ENCODE measurements at places on chromosomes 16 and 17. TPM values are rescaled to one million over a fixed set of nuclear protein-coding genes. Genes with fewer than 3 reads are reported as not detected.
A peak's percentile ranks its signal among the peaks of the same experiment; 100 is the strongest.

DNA sequence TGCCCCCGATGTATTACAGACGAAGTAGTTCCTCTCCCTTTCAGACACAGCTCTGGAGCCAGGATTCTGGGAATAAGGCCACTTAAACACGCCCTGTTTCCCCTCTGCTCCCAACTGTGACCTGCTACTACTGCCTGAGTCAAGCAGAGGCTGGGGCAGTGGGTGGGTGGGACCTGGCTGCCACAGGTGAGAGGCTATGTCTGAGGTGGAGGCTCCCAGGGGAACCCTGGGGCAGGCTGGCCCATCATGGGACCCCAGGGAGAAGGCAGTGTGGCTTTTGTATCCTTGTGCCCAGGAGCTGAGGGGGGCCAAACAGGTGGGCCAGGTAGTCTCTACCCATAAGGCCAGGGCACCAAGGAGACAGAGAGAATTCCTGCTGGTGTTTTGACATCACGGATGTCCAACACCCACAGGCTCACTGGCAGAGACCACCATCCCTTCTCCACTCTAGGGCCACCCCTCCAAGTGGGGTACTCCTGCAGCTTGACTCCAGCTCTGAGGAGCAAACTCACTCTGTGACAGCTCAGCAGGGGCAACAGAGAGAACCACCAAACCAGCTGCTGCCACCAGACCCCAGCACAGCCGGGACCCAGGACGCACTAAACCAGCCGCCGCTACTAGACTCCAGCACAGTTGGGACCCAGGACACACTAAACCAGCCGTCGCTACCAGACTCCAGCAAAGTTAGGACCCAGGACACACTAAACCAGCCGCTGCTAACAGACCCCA lies 105.3 kb upstream of the SMURF2 start:
- DNase-seq = no peak

- DNase-seq = no peak
These were observed 1.3 kb upstream of the CCL16 start for GRCh38 chr17:35982409-35983191.

- peak; percentile 80 for DNase-seq
These were observed at the start of gene MPP2 for GRCh38 chr17:43907425-43907981. Gene MPP2, minus strand, starts transcription at chr17:43907536. Its CDS starts 3,076 bp downstream, at chr17:43904460.

DNA sequence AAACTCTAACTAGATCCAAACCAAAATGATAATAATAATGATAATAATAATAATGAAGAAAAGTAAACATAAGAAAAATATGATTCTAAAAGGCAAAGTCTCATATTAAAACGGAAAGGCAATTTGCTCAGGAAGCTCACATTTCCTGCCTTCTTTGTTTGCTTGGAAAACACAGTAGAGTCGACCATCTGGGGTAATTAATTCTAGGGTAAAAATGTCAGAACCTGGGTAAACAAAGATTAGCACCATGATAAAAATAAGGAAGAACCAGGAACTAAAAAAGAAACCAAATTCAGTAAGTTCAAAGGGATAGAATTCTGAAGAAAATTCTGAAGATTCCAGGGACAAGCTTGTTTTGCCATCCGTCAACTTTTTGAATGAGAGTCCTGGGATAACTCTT lies 16.2 kb downstream of the KRABD2 start:
- no peak for DNase-seq

DNA sequence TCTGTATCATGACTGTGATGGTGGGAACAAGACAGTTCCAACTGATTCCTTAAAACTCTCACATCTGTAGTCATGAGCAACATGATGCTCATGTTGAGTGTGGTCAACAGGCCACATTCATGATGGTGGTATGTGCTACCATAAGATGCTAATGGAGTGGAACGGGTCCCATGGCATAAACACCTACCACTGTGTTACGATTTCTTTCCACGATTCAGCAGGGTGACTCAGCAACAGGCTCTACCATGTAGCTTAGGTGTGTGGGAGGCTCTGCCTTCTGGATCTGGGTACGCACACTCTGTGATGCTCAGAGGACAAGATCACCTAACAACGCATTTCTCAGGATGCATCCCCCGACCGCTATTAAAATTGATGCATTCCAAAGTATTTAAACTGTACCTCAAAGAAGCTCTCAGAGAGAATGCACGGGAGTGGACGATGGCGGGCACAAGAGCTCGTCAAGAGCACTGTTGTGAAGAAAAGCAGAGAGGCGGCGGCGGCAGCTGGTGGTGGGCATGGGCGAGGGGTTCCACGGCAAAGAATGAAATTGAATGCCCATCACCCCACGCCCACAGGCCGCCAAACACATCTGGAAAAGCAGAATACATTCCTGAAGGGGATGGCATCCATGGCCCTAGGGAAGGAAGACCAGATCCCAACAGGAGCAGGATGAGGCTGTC lies 133.3 kb downstream of the ZNF778 start:
- DNase-seq = no peak

GRCh38 chr17:51430591-51430990 lies 170.2 kb downstream of the UTP18 start:
- no peak for DNase-seq

GRCh38 chr16:12314653-12315185 lies 338.2 kb downstream of the SNX29 start:
- DNase-seq = no peak

GRCh38 chr17:61331886-61332285 lies 67.8 kb upstream of the TBX2 start:
- no peak for DNase-seq

DNA sequence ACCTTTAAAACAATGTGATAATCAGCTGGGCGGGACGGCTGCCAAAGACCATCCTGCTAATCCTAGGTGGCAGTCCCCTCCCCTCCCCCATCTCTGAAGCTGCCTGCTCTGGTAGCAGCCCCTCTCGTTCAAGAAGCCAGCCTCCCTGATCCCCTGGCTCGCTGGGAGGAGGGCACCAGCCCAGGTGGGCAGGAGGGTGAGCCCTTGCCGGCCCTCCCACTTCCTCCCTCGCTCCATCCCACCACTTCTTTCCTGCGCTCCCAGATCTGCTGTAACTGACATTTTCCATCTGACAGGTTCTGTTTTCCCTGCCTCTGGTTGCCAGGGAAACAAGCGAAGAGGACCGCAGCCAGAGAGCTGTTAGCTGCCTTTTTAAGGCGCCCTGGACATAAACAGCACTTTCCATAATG lies 155.7 kb upstream of the TNRC6C start:
- DNase-seq = peak; percentile 60

GRCh38 chr16:29806641-29807425 lies 504 bp downstream of the MAZ start:
- DNase-seq = no peak

DNA sequence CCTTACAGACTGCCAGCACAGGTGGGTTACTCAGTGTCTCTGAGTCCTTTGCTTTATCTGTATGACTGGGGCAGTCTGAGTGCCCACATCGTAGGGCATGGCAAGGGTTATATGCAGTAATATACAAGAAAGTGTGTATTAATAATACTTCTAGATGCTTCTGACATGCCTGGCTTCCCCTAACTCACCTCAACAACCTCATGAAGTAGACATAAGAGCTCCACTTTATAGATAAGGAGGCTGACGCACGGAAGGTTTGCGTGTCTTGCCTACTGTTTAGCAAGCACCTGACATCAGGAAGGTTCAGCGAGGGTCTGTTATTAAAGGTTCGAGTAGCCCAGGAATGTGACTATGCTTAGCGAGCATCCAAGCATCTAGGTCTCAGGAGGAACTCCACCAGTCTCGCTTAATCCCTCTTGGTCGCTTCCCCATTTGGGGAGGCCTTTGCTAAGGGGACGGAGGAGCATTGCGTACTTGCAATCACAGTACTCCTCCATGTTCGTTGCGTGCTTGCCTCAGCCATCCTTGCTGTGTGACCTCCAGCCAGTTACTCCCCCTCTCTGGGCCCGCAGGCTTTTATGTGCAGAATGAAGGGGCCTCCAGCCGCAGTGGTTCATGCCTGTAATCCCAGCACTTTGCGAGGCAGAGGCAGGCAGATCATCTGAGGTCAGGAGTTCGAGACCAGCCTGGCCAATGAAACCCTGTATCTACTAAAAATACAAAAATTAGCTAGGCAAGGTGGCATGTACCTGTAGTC lies 1.6 kb downstream of the KCNG4 start:
- DNase-seq = no peak

DNA sequence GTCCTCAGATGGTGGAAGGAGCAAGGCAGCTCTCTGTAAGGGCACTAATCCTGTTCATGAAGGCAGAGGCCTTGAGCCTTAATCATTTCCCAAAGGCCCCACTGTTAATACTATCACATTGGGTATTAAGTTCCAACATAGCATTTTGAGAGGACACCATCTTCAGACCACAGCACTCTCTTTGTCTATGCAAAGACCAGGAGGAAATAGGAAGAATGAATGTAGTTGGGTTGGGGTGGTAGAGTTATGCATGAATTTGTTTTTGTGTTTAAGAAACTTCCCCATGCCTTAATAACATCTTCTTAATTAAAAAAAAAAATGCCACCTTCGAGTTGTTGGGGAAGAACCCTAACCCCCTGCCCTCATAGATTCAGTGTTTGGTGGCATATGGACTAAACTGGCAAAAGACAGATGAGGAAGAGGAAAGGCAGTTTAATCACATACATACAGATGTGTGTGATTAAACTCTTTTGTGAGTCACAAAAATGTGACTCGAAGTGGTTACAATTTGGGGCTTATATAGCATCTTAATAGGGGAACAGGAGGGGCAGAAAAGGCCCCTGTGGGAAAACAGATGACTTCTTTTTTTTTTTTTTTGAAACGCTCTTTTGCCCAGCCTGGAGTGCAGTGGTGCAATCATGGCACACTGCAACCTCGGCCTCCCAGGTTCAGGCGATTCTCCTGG lies 35.0 kb upstream of the SLC5A10 start:
- DNase-seq = no peak

DNA sequence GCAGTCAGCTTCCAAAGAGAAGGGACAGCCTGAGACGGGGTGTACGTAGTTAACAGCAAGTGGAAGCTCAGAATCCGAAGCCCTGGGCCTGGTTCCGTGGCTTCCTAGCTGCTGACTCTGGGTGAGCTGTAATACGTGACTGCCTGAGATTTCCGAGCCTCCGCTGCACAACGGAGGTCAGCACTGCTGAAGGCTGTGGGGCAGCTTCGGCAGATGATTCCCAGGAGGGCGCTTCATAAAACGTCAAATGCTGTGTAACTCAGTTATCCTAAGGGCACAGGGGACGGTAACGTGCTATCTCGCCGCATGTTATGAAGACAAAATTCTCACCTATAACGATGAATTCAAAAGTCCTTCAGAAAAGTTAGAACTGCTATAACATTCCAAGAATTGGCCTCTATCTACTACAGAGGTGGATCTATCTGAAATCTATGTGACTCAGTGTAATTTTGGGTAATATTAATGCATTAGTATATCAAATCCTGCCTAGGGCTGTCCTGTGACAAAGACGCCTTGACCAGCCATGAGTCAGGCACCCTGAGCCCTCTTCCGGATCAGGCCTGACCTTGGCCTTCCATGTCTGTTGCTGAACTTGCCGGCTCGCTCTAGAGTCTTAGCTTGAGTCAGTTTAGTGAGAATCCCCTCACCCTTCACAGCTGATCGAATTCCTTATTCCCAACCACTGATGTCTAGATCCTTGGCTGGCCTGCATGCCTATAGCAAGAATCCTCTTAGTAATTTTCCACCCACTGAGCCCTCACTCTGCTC lies 43.5 kb downstream of the MARF1 start:
- DNase-seq = no peak

GRCh38 chr17:50835301-50836234 lies at the start of gene WFIKKN2:
Gene WFIKKN2, plus strand, starts transcription at chr17:50835586. Its CDS starts 352 bp downstream, at chr17:50835938.
- DNase-seq = no peak

DNA sequence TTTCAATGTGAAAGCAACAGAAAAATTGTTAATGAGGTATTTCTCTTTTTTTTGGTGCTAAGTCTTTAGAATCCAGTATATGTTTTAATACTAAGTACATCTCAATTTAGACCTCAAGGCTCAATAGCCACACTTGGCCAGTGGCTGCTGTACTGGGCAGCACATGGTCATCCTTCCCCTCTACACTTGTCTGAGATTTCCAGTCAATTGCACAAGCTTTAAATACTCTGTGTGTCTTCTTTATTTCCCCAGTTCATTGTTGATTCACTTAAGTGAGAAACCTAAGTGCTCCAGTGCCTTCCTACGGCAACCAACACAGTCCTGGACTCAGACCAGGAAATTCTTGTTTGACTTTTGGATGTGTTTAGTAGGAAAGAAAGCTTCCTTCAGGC lies 62.2 kb downstream of the TNRC6C start:
- no peak for DNase-seq

- DNase-seq = no peak
These were observed 20.9 kb upstream of the CLEC18A start for GRCh38 chr16:69930117-69930776.

- no peak for DNase-seq
These were observed 14.9 kb downstream of the SHCBP1 start for GRCh38 chr16:46606231-46606630.

DNA sequence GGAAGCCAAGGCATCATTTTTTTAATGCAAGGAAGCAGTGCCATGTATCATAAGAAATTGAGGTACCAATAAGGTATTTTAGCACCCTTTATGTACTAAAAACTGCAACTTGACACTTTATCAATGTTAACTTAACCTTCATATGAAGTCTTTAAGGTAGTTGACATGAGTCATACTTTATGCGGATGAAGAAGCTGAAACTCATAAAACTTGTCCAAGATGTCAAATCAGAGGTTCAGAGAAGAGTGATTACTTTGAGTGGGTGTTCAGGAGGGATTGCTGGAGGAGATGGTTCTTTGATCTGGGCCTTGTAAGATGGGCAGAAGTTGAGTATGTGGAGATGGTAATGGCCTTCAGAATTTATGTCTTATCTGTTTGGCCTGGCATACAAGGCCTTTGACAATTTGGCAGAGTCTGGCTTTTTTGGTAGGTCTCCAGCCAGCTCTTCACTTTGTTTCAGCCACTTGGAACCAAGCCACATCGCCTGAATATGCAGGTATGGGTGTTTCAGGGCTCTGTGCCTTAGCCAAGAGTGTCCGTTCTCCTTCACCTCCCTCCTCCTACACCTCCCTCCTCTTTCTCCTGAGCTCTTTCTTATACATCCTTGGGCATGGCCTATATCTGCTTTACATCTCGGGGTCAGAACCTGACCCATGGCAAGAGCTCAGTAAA lies 23.7 kb downstream of the YPEL2 start:
- DNase-seq = no peak

DNA sequence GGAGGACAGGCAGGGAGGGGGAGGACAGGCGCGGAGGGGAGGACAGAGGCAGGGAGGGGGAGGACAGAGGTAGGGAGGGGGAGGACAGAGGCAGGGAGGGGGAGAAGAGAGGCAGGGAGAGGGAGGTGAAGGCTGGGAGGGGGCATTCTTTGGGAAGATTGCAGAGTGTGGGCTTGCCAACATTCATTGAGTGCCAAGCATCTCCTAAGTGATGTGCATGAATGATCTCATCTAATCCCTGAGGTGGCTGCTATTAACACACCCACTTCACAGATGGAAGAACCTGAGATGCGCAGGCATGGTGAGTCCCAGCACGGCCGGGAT lies 58.3 kb downstream of the NT5M start:
- no peak for DNase-seq

GRCh38 chr17:30200106-30200505 lies 35.4 kb downstream of the SLC6A4 start:
- DNase-seq = no peak

Gene NPIPA8
- total RNA-seq = 1.4 TPM

Gene UBE2I
- total RNA-seq = 42.7 TPM

Gene KRT34
- total RNA-seq = 0.31 TPM

Gene KLHL10
- total RNA-seq = not detected

Gene PRRT2
- 20.6 TPM for total RNA-seq

Gene EME1
- 1.4 TPM for total RNA-seq

Gene CNTD1
- total RNA-seq = 0.47 TPM

Gene CSH2
- total RNA-seq = not detected

Gene HERPUD1
- total RNA-seq = 49.8 TPM

Gene GNGT2
- total RNA-seq = 0.31 TPM

Gene GSG1L
- 2.0 TPM for total RNA-seq

Gene MIS12
- 18.2 TPM for total RNA-seq

Gene NPIPB8
- total RNA-seq = not detected

Gene UMOD
- not detected for total RNA-seq

Gene TLCD1
- not detected for total RNA-seq

Gene SLC5A10
- total RNA-seq = not detected

Gene LASP1
- total RNA-seq = 49.4 TPM

Measured in occipital lobe (tissue), 3 donors.